ENCODE measurements at places on chromosomes 12 and 14. TPM values are rescaled to one million over a fixed set of nuclear protein-coding genes. Genes with fewer than 3 reads are reported as not detected.

DNA sequence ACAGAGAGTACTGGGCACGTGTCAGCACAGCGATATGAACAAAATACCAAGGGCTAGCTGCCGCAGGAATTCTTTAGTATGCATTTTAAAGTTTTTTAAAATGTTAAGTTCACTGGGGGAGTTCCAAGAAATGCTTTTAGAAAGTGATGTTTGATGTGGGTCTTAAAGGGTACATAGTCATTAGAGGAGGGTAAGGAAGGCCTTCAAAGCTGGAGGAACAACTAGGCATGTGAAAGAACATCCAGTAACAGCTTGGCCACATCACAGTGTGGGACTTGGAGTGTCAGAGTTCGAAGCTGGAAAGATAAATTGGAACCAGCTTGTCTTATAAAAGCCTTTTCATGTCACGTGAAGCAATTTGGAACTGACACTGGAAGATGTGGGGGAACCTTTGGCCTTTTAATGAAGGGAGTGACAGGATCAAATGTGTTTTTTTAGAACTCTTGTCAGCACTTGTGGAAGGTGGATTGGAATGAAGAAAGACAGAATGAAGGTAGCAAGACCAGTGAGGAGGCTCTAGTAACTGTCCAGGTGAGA, 57.7 kb downstream of the WDR20 start:
- DNase-seq: no peak

Gene CREBL2
- 30.6 TPM for total RNA-seq

Gene CCDC38
- total RNA-seq: not detected

Gene MRPL52
- total RNA-seq: 58.5 TPM

All from posterior vena cava (tissue), 2 donors.